Effector CD8-positive, alpha-beta T cell (primary cell): ENCODE measurements at places on chromosomes 1 and 21.

GRCh38 chr21:41128981-41129380 lies 39.0 kb upstream of the BACE2 start:
- DNase-seq: no peak

DNA sequence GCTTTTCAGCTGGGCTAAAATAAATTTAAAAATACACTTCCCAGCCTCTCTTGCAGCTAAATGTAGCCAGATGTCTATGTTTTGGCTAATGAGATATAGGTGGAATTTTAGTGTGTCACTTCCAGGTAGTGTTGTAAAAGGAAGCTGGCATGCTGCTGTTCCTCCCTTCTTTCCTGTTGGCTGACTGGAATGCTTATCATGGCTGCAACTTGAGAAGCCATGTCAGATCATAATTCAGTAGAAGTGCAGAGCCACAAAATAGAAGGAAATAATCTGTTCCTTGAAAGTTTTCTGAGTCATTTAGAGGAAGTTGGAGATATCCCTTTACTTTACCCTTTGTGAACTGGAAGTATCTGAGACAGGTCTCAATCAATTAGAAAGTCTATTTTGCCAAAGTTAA lies 10.9 kb upstream of the RBM15 start:
- DNase-seq: no peak

DNA sequence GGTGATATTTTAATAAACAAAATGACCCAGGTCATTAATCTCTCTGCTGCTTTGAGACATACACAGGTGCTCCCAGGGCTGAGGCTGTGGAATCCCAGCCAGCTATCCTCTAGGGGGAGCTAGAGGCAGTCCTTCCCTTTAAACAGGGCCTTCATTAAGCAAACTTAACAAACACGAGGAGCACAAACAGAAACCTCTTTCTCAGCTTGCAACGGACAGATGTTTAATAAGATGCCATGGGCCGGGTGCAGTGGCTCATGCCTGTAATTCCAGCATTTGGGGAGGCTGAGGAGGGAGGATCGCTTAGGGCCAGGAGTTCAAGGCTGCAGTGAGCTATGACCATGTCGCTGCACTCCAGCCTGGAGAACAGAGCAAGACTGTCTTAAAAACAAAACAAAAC lies 106.7 kb downstream of the HIVEP3 start:
- no peak for DNase-seq

GRCh38 chr1:30409476-30410152 lies 313.8 kb downstream of the MATN1 start:
- DNase-seq: no peak

DNA sequence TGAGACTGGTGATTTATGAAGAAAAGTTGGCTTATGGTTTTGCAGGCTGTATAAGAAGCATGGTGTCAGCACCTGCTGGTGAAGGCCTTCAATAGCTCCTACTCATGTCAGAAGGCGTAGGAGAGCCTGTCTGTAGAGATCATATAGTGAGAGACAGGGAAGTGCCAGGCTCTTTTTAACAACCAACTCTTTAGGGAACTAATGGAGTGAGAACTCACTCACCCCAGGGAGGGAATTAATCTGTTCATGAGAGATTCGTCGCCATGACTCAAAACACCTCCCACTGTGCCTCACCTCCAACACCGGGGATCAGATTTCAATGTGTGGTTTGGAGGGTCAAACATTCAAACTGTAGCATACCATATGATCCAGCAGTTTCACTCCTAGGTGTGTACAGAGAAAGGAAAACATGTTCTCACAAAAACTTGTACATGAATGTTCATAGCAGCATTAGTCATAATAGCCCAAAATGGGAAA lies 72.6 kb downstream of the TTC3 start:
- DNase-seq: no peak

GRCh38 chr1:23696335-23696989 lies 4.9 kb downstream of the RPL11 start:
- DNase-seq: no peak

- peak; percentile 48 for DNase-seq
These were observed 7.7 kb upstream of the GPATCH4 start for GRCh38 chr1:156608981-156609380.

GRCh38 chr1:205843036-205843859 lies 6.7 kb downstream of the PM20D1 start:
- DNase-seq: no peak

DNA sequence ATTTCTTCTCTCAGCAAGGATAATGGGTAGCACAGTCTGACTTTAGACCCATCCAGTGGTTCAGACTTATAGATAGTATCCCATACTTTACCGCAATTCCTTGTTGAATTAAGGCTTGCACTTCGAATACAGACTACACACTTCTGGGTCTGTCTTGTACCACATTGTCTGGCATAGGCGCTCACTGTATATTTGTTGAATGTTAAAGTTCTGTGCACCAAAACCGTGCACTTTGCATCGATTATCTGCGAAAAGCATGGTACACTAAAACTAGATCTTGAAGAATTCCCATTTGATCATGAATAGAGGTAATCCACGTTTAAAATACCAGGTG lies 556 bp upstream of the RYR2 start:
- no peak for DNase-seq

DNA sequence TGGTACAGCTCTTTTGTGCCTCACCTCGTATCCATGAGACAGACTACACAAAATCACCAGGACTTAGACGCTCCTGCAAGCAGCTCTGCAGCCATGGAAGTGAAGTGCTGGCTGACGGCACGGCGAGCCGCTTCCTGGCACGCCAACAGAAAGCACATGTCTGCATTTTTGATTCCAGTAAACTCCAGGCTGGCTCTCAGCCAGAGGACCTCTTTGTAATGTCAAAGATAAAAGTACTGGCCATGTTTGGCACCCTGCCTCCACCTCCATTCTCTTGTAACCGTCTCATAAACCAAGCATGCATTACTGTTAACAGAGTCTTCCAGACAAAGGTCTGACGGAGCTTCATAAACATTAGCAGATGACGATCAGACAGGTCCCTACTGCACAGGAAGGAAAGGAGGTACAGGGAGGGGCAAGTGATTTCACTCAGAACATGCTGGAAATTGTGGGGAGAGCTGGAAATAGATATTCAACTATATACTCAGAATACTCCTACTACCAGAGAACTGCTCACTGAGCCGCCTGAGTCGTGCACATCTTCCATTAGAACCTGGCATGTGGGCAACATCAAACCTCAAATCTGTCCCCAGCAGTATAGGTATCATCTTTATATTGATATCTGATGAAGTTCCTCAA lies 632.0 kb downstream of the SMYD3 start:
- no peak for DNase-seq

- no peak for DNase-seq
These were observed 24.4 kb downstream of the OR10R2 start for GRCh38 chr1:158496374-158496773.

DNA sequence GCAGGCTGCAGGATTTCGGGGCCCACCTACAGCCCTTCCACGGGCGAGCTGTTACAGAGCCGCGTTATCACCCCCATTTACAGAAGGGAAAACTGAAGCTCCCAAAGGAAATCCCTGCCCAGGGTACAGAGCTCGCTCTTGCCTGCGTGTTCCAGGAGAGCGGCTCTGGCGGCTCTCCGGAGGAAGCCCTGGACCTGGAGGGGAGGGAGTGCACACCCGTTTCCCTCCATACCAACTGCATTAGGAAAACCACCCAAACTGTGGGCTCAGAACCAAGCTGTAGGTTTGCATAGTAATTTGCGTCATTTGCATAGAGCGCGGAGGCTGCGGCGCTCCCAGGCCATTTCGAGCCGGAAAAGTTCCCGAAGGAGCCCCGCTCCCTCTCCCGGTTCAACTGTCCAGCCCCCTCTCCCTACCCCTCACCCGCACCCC lies 24.7 kb upstream of the ADGRB2 start:
- DNase-seq: no peak

DNA sequence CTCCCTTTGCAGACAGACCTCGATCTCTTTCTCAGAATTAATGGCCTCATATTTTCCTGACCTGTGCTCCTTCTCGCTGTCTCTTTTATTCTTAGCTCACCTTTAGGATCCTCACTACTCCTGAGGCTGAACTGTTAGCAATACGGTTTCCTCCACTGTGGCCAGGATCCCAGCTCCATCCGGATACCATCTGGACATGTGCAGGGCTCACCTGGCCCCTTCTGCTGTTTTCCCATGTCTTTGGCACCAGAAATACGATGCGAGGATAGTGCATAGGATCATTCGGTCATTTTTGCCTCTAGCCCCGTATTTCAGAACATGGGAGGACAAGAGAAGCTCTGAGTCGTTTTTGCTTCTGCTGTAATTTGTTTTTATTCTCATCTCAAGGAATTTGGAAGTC lies 108.5 kb upstream of the KIF26B start:
- no peak for DNase-seq

GRCh38 chr1:230261928-230262650 lies 164.0 kb downstream of the PGBD5 start:
- no peak for DNase-seq

- DNase-seq: no peak
These were observed 4.6 kb downstream of the DMRTA2 start for GRCh38 chr1:50418600-50419109.

GRCh38 chr1:243942196-243943150 lies 92.4 kb upstream of the AKT3 start:
- no peak for DNase-seq

DNA sequence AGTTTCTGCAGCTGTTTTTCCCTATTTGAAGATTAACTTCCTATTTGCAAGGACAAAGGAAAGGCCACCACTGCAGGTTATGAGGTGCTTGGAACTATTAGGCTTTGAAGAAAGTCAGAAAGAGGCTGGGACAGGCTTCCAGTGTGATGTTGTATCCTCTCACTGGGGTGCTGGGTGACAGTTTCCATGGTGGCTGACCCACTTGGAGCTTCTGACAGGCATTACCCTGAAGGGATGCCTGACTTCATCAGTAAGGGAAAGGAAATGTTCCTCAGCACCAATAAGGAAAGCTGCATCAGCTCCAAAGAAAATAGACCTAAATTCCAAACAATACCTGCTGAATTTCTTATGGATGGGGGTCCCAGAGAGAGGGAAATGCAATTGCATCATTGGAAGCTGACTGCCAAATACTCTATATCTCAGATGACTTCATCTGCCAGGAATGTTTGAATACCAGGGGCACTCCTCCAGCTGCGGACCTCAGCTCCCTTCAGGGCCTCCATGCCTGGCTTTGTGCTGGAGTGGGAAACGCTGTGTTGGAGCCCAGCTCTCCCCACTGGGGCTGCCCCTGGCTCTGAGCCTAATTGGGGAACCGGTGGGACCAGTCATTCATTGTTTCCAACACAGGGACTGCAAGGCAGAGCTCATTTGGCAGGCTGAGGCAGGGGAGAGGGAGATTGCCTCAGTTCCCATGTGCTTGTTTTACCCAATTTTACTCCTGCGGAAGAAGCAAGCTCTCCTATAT lies 76.6 kb downstream of the RGL1 start:
- DNase-seq: no peak

DNA sequence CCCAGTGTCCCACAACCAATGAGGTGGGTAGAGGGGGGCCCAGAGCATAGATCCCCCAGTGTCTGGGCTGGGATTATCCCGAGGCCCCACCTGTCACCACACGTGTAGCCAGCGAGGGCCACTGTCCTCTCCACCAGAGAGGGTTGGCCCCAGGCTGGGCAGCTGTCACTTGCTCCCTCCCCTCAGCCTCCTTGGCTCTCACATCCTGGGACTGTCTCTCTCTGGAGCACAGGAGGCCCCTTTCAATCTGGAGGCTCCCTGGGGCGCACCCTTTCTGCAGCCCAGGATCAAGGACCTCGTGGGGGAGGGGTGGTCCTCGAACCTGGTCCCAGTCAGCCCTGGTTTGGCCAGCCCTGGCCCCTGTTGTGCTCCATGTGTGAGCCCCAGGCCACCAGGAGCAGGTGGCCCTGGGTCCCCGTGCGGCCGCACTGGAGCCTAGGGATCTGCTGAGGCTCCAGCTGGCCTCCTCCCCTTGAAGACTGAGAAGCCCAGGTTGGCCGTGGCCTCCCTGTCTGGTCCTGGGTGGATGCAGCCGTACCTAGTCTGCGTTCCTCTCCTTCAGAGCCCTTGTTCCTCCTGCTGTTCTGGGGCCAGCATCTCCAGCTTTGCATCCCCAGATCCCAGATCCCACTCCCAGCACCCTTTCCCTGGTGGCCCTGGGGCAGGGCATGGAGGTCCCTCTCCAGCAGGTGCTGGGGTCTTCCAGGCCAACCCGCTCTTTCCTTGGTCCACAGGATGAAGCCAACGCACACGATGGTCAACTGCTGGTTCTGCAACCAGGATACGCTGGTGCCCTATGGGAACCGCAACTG lies 6.7 kb downstream of the TMEM201 start:
- DNase-seq: no peak

- no peak for DNase-seq
These were observed 32.4 kb upstream of the PRDX6 start for GRCh38 chr1:173444757-173445156.

GRCh38 chr1:47725511-47725991 lies 271.6 kb downstream of the TRABD2B start:
- DNase-seq: no peak

DNA sequence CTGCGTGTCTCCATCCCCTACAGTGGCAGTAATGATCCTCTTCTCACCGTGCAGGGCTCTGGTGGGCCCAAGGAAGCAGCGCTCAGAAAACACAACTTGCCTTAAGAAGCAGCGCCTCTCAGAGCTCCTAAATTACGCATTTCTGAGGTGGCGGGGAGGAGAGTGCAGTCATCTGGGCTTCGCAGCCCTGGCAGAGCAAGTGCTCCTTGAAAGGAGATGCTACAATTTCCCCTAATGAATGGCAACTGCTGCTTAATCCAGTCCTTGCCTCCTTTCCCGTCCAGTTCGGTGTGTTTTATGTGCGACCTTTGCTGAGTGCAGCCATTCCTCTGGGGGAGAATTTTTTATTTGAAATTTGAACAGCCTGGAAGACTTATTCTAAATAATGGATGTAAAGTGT lies 287.3 kb downstream of the PTPRU start:
- DNase-seq: no peak

- DNase-seq: no peak
These were observed 1450.1 kb downstream of the KCNT2 start for GRCh38 chr1:195158091-195158490.

- DNase-seq: no peak
These were observed 46.3 kb downstream of the PRDM15 start for GRCh38 chr21:41832596-41833496.

DNA sequence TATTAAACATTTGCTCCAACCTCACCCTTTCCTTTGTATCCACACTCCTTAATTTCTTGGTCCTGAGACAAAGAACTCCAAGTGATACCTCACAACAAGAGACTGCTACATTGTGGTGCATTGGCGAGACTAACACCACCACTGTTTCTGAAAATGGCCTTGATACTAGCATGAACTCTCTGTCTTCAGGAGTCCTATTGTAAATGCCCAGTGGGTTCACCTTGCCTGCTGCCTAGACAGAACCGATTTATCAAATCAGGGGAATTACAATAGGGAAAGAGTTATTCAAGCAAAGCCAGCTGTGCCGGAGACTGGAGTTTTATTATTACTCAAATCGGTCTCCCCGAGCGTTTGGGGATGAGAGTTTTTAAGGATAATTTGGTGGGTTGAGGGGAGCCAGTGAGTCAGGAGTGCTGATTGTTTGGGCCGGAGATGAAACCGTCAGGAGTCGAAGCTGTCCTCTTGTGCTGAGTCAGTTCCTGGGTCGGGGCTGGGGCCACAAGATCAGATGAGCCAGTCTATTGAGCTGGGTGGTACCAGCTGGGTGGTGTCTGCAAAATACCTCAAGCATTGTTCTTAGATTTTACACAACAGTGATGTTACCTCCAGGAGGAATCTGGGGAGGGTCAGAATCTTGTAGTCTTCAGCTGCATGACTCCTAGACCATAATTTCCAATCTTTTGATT lies 83.1 kb downstream of the DESI2 start:
- no peak for DNase-seq
